ENCODE measurements at places on chromosomes 13 and 19. TPM values are rescaled to one million over a fixed set of nuclear protein-coding genes. Genes with fewer than 3 reads are reported as not detected.

The LGALS7B gene
- total RNA-seq: not detected

The ZNF816 gene
- 6.8 TPM for total RNA-seq

The LILRA1 gene
- 0.64 TPM for total RNA-seq

The PNMA8A gene
- 15.7 TPM for total RNA-seq

GRCh38 chr13:32659736-32660135, 73.5 kb downstream of the PDS5B start:
- no peak for DNase-seq

DNA sequence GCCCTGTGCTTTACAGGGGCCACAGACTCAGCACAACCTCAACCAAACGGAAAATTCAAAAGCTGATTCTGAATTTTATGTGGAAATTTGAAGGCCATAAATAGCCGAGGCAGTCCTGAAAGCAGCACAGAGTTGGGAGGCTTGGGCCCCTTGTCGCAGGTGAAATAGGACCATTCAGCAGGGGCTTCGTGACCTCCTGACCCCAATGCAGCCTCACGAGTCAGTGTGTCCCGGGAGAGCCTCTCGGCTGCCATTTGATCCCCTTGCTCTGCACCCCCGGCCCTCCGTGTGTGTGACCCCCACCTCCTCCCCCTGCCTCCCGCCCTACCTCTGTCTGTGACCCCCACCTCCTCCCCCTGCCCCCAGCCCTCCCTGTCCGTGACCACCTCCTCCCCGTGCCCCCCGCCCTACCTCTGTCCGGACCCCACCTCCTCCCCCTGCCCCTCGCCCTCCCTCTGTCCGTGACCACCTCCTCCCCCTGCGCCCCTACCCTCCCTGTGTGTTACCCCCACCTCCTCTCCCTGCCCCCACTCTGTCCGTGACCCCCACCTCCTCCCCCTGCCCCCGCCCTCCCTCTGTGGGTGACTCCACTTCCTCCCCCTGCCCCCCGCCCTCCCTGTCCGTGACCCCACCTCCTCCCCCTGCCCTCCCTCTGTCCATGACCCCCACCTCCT, 41.7 kb upstream of the TFDP1 start:
- DNase-seq: no peak

DNA sequence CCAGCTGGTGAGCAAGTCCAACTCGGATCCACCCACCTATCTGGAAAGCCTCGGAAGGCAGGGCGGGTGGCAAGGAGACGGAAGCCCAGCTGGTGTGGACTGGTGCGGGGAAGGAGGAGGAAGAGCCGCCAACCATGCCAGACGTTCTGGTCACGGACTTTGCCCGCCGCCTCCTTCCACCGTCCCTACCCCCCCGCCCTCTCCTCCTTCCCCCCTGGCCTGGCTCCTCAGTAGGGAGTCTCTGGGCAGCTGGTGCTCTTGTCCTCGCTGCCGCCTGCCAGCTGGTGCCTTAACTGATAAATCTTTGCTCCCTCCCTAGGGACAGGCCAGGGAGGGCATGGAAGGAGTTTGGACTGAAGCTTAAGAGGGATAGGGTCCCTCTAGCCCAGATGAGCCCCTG, 4.8 kb downstream of the SYNGR4 start:
- no peak for DNase-seq

- DNase-seq: no peak
Observed at GRCh38 chr19:32317086-32317485, 28.3 kb upstream of the ZNF507 start.

DNA sequence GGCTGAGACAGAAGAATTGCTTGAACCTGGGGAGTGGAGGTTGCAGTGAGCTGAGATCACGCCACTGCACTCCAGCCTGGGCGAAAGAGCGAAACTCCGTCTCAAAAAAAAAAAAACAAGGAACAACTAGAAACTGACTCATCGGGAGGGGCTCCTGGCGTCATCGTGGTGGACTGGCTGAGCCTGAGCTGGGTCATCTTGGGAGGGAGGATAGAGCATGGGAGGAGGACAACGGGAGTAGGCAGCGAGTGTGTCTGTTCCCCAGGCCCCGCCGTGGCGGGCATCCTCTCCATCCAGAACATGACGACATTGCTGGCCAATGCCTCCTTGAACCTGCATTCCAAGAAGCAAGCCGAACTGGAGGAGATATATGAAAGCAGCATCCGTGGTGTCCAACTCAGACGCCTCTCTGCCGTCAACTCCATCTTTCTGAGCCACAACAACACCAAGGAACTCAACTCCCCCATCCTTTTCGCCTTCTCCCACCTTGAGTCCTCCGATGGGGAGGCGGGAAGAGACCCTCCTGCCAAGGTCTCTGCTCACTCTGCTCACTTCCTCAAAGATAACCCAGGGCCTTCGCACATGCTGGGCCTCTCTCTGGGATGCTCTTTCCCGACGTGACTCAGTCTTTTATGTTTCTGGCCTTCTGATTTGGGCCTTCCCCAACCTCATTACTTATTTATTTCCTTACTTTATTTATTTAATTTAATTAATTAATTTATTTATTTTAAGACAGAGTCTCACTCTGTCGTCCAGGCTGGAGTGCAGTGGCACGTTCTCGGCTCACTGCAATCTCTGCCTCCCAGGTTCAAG, 16.6 kb downstream of the DDX39A start:
- DNase-seq: peak; percentile 82

Data from right cardiac atrium (tissue), 5 donors.